LoVo (cell line): ENCODE measurements at places on chromosomes 1 and 21.

GRCh38 chr1:221709854-221710253 is 32.0 kb downstream of the DUSP10 start:
- no peak for DNase-seq

- DNase-seq = no peak
These were observed 60.2 kb downstream of the ADAMTS1 start for GRCh38 chr21:26784974-26785373.

DNA sequence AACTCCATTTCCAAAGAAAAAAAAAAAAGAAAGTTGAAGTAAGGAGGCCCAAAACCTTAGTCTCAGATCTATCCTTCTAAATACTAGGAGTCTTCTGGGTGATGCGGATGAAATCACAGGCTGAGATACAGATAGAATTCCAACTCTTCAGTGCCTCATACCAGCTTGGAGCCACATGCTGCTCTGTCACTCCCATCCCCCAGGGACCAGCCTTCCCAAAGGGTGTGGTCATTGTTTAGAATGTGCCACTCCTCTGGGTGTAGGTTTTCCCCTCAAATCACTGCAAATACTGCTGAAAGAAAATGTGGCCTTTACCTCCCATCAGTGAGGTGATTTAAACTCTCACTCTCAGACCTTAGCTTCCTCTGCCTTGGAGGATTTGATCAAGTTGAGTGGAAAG is 112.9 kb downstream of the CDC7 start:
- DNase-seq = peak; percentile 83

DNA sequence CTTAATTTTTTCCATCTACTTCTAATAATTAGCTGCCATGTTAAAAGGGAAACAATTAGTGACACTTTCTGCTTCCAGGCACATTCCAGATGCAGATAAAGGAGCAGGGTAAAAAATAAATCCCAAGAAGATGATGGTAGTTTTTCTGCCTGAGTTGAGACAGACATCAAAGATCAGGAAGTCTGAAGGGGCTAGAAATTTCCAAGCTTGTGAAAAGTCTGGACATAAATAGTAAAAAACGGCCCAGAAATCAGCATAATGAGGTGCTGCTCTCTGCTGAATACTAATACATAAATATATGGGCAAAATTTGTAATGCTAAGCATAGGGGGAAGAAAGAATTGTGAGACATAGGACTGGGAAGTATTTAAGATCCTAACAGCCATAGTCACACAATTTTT is 460.0 kb upstream of the RGS18 start:
- DNase-seq = no peak
